GM12878 (cell line): ENCODE measurements at places on chromosomes 1 and 21. TPM values are rescaled to one million over a fixed set of nuclear protein-coding genes. Genes with fewer than 3 reads are reported as not detected.

DNA sequence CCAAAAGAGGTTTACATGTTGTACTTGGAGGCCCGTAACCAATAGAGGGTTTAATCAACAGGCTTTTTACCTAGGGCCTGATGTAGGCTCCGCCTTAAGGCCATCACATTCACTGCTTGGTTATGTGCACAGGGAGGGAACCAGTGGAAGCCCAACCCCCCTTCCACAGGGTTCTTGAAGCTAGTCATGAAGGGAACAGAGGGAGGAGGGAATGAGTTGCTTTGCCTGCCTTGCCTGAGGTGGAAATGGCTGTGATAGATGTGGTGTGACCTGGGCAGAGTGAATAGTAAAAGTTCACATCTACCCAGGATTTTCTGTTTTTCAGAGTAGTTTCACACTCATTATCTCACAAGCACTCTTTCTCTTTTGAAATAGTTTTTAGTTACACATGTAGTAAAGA, 215.1 kb downstream of the ST6GALNAC3 start:
- no peak for DNase-seq

- DNase-seq, result no peak
Measured at GRCh38 chr1:33524586-33524985, 52.1 kb downstream of the ZSCAN20 start.

- DNase-seq, result no peak
Measured at GRCh38 chr1:6500544-6501278, 9.2 kb upstream of the PLEKHG5 start.

- DNase-seq, result no peak
Measured at GRCh38 chr1:46453449-46453848, 36.2 kb upstream of the DMBX1 start.

DNA sequence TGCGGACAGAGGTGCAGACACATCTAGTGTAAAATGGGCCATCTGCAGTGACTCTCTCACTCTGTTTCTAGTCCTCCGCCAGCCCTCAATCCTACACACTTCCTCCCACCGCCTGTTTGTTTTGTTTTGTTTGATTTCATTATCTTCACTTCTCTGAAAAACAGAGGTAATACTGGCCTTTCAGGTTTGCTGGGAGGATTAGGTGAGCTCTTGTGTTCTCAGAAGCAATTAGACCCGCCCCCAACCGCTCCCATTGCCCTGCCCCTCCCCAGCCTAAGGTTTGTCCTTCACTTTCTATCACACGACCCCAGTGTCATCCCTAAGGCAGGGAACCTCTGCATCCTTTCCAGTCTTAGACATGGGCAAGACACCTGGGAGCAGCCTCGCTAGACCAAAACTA, 43.2 kb upstream of the TACSTD2 start:
- no peak for DNase-seq

DNA sequence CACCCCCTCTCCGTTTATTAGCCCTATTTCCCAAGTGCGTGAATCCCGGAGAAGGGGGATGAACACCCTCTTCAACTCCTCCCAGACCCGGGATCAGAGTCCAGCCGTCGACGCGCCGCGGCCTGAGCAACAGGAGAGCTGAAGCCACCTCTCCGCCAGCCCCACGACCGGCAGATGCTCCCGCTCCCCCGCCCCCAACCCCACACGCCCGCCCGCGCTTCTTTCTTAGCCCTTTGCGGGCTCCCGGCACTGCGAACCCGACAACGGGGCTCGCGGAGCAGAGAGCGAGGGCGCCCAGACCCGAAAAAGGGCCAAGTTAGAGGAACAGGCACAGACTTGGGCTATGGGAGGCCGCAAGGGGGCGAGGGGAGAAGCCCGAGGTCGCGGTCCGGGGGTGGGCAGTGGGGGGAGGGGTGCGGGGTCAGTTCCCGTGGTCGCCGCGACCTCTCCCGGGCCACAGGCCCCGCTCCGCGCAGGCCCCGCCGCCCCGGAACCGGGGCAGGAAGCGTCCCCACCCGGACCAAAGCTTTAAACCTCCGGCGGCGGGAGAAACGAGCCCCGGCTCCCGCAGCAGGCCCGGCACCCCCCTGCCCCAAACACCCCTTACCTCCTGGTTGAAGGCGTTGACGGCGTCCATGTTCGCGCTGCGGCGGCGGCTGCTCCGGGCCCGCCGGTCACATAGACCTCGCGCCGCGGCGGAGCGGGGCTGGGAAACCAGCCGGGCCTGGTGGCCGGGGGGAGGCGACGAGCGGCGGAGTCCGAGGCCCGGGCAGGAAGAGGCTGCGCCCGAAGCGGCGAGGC, 662 bp downstream of the SCAF4 start:
- DNase-seq, result no peak

DNA sequence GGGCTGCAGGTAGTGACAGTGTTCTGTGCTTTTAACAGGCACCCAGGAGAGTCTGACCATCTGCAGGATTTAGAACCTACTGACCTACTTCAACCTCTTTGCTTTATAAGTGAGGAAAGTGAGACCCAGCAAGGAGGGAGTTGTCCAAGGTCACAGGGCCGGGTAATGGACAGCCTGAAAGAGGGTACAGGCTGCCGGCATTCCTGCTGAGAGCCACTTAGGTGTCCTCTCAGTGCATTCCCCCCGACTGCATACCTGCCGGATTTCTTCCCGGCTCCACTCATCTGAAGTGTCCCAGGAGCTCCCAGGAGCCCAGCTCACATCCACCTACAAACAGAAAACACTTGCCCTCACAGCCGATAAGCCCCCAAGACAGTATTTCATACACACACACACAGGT, 13.9 kb downstream of the PHLDA3 start:
- no peak for DNase-seq

DNA sequence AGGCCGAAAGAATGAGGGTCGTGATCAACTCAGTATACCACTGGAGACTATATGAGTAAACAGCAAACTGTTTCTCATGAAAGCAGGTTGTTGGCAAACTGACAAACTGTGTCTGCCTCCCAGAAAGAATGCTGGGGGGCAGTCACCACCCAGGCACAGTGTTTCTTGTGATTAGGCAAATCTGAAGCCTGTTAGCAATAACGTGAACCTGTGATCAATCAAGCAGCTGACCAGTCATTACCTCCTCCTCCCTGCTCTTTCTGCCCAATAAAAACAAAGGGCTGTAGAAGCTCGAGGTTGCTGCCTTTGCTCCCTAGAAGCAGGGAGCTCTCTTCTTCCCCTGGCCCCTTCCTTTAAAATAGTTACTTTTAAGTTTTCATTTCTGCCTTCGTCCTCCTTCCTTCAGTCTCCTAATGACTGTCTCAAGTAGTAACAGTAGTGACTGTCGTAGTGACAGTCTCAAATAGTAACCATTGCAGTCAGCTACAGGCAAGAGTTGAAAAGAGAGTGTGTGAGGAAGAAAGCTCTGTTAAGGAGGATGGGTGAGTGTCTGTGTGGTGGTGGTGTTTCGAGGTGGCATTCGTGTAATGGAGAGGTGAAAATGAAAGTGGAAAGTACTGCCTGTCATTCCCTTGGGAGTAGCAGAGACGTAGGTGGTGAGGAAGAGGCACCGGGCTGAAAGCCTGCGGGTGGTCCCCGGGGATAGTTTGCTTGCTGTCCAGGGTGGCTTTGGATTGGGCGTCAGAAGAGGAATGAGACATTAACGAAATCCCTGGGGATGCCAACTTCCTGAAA, 14.5 kb downstream of the HHAT start:
- DNase-seq, result peak; percentile 72

- peak; percentile 62 for DNase-seq
Measured at GRCh38 chr21:42561762-42562650, 48.4 kb downstream of the SLC37A1 start.

- DNase-seq, result no peak
Measured at GRCh38 chr1:234611847-234612351, 1.9 kb upstream of the IRF2BP2 start.

GRCh38 chr1:157958263-157958662, 35.2 kb upstream of the KIRREL1 start:
- no peak for DNase-seq

DNA sequence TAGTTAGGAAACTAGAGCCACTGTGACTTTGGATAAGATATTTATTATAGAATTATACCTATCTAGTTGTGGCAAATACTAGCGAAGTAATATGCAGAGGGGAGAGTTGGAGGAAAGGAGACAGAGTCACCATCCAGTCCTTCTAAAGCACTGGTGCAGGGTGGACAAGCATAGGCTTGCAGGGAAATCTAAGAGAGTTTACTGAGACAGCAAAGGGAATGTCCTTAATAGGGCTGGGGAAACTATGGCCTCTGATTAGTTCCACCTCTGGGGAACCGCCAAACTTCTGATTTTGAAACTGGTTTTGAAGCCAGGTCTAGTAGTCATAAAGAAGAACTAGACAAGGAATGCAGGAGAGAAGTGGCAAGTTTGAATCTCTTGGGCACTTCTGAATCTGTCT, 407.9 kb downstream of the VAV3 start:
- DNase-seq, result no peak

DNA sequence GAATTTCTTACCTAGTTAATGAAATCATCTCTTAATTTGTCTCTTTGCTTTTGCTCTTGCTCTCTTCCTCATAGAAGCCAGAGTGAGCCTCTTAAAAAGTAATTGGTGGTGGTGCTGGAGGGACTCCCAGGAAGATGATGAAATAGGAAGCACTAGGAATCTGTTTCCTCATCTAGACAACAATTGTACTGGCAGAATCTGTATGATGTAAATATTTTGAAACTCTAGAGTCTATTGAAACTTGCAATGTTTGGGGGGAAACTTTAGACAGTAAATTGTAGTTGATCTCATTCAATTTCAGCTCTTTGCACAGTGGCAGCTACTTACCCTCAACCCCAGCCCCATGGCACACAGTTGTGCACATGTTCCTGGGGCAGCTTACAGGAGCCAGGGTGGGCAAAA, 10.6 kb downstream of the RGSL1 start:
- no peak for DNase-seq

- no peak for DNase-seq
Measured at GRCh38 chr1:19640363-19641316, 3.5 kb upstream of the NBL1 start.

Gene KIFAP3
- 18.0 and 20.0 TPM in 2 replicates for total RNA-seq

Gene USP33
- total RNA-seq, result 27.7 and 31.7 TPM in 2 replicates

Gene APCS
- 0.23 and 0.45 TPM in 2 replicates for total RNA-seq

Gene PTPN14
- total RNA-seq, result 2.0 and 2.2 TPM in 2 replicates

Gene KCNH1
- not detected in 2 replicates for total RNA-seq

Gene GPR3
- 0.33 and 0.56 TPM in 2 replicates for total RNA-seq

Gene C1orf210
- total RNA-seq, result not detected in 2 replicates

Gene MYCBP
- total RNA-seq, result 45.2 and 49.9 TPM in 2 replicates

Gene S100A2
- 0.69 and 0.77 TPM in 2 replicates for total RNA-seq
